ENCODE measurements at places on chromosomes 7 and 10. TPM values are rescaled to one million over a fixed set of nuclear protein-coding genes. Genes with fewer than 3 reads are reported as not detected.

TRIM24 gene
- 11.0 TPM for total RNA-seq

MEIG1 gene
- total RNA-seq, result not detected

LIPF gene
- 0.10 TPM for total RNA-seq

SPDYE5 gene
- total RNA-seq, result not detected

DRGX gene
- total RNA-seq, result 0.20 TPM

SEPHS1 gene
- total RNA-seq, result 38.3 TPM

CLIP2 gene
- 19.3 TPM for total RNA-seq

COBL gene
- 11.9 TPM for total RNA-seq

OGDHL gene
- total RNA-seq, result 0.89 TPM

ARMC3 gene
- not detected for total RNA-seq

PLXDC2 gene
- 63.2 TPM for total RNA-seq

LRIT1 gene
- total RNA-seq, result not detected

TMEM213 gene
- total RNA-seq, result not detected

HEPACAM2 gene
- total RNA-seq, result 0.89 TPM

GPRIN2 gene
- 2.8 TPM for total RNA-seq

ELN gene
- 321 TPM for total RNA-seq

USP6NL gene
- 23.6 TPM for total RNA-seq

EBLN1 gene
- not detected for total RNA-seq

SPDYE1 gene
- 0.10 TPM for total RNA-seq

CALML3 gene
- total RNA-seq, result 9.8 TPM

TLX1 gene
- not detected for total RNA-seq

FFAR4 gene
- 1.6 TPM for total RNA-seq

ANKRD16 gene
- 6.8 TPM for total RNA-seq

Measured in skin of body (tissue), 3 donors.